Epithelial cell of proximal tubule (primary cell): ENCODE measurements at places on chromosomes 4 and X.

DNA sequence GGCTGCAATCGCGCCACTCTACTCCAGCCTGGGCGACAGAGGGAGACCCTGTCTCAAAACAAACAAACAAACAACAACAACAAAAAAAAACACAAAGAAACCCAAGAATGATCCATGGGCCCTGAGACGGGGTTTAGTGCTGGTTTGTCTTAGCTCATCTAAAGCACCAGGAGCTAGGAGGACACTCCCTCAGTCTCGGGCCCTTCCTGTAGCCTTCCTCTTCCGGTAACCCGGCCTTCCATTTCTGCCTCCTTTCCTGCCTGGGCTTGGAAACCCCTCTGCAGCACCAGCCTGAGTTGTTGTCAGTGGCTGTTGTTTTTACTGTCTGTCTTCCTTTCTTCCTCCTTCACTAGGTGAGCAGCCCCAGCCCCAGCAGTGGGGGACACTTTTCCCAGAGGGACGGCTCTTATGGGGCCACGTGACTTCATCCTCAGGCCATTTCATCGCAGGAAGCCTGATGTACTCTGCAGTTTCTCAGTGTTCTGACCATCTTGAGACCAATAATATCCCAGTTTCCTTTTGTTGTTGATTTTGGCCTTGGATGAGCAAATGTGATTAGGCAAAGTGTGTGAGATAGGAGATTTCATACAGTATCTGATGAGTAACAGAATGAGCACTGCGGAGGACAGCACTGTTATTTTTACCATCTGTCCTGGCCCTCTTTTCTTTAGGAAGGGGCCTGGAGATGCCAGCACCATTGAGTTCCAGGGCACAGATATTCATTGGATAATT lies 90.1 kb downstream of the ANAPC4 start:
- no peak for DNase-seq

DNA sequence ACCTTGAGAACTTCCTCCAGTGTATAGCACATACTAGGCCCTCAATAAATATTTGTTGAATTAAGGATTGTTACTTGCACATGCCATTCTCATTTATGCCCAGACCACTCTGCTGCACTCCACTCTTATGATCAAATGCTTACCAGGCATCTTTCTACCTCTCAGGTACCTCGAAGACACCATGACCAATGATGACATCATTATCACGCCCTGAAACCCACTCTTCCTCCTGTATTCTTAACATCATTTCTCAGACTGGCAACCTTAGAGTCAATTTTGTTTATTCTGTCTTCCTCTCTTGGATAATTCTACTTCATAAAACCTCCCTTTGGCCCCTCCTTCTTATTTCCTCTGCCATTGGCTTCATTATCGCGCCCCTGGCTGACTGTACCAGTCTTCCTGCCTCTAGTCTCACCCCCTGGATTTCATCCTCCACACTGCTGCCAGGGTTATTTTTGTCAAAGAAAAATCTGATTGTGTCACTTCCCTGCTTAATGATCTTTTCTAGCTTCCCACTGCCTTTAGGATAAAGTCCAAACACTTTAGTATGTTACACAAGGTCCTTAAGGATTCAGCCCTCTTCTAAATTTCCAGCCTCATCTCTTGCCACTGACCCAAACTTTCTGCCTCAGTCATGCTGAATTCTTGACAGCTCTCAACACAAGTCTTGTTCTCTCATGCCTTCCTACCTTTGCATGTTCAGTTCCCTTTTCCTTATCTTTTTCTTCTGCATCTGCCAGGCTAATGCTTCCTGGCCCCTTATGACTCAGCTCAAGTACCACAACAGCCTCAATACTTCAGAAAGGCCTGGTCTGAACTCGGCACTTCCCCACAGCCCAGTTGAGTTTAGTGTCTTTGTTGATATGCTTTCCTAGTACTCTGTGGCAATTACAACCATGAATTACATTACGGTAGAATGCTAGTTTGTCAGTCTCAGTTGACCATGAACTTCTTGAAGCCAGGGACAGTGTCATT lies 45.8 kb downstream of the HDAC8 start:
- no peak for DNase-seq

DNA sequence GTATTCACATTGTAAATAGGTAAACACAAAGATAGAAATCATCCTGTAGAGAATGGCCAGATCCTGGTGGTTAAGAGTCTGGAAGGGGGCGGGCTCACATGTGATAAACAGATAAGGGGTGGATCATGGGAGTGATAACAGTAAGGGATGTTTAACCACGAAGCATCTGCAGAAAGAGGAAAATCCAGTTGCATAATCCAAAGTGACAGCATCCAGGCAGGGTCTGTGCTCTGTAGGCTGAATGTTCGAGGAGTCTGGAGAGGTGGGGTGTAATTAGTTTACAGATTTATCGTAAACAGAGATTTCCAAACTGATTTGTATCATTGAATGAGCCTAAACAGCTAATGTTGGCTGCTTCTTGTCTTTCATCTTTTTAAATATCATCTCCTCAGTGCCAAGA lies 1009.8 kb upstream of the SLIT2 start:
- no peak for DNase-seq

DNA sequence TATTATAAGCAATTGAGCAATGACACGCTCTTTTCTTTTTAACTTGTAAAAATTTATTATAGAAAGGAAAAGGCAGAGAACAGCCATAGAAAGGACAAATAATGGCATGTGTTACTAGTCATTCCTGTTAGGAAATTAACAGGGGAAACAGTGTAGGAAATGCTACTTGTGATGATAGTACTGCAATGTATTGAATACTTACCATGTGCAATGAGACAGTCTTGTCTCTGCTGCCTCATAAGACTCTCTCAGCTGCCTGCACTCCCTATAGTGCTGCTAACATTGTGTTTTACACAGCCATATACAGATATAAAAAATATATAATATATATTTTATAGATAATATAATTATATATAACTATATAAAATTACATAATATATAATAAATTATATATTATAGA lies 62.3 kb upstream of the SHOX start:
- no peak for DNase-seq

- no peak for DNase-seq
Measured at GRCh38 chr4:56050625-56051024, 101.9 kb downstream of the CEP135 start.

DNA sequence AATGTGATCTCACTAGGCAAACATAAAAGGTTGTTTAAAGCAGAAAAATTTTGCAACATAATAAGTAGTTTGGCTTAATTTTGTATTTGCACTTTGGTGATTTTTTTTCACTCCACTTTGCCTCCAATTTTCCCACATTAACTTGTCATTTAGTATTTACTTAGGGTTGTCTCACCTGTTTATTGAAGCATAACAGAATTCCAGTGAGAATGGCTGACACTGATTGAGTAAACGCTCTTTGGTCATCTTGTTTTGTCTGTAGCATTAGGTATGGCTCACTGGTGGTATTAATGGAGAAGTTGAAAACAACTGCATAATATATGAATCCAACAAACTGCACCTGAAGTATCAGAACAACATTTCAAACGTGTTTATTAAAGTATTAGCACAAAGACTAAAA lies 799.5 kb upstream of the ADGRL3 start:
- no peak for DNase-seq

- DNase-seq: no peak
Measured at GRCh38 chrX:151973851-151974335, 583 bp downstream of the GABRE start.
